Stimulated activated CD4-positive, alpha-beta T cell treated with anti-CD3 and anti-CD28 coated beads, Interleukin-1b, Interleukin-23, amount 100 ng/mL, for 4 hours (primary cell): ENCODE measurements at places on chromosomes 2 and 18.

GRCh38 chr2:84539729-84540128 is 23.4 kb downstream of the DNAH6 start:
- DNase-seq: no peak

DNA sequence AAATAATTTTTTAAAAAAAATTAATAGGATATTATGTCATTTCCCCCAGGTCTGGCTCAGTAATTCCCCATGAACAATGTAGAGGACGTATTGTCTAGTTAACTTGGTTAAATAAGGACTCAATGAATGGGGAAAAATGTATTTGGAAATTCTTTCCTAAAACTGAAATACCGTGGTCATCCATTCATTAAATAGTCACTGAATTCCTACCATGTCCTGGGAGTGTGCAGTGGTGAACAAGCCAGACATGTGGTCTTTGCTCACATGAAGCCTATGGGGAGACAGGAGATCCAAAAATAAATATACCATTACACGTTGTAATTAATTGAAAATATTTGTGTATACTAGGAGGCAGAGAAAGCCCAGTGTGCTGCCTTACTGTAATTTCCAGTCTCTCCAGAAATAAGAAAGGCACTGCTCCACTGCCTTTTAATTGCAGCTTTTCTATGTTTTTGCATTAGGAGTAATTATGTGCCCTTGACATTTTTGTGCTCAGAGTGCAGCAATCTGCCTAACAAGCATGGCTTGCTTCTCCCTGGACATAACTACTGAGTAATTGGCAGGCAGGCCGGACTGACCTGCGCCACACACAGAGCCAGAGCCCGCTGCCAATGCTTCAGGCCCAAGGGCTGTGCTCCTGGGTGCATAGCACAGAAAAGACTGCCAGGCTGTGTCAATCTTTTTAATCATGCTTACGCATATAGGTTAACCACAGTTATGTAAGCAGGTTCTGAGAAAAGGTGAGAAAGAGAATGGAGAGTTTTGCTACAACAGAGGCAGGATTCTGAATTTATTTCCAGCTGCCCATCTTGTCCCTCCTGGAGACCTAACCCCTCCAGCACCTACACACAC is 22.2 kb upstream of the TTC39C start:
- DNase-seq: no peak

DNA sequence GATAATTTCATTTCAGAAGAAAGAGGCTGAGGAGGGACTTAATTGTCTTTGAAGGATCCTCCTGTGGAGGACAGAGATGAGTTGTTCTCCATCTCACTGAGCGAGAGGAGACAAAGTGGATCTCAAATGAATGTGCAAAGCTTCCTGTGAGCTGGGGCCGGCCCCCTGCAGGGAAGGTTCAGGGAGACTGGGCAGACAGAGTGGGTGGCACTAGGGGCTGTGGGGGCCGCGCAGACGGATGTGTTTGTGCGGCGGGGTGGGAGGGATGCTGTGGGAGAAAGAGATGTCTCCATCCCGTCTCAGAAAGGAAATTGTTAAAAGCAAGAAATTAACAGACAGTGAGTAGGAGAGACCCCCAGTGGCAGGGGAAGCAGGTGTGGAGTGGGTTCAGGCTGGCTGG is 29.1 kb downstream of the KLHL29 start:
- DNase-seq: no peak

DNA sequence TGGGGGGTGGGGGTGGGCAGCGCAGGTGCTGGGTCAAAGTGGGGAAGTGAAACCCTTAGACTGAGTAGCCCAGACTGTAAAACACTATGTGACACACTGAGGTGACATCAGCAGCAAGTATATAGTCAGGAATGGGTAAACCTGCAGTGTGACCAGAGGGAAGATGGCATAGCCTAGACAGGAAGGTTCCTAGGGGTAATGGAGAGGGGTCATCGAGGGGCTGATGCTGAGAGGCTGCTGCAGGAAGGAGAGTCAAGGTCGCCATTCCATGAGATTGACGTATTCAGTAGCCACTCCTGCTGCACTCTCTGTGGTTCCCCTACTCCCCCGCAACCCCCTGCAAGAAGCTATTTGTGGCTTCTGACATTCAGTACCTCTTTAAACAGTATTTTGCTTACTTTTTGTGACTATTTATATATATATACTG is 111.7 kb downstream of the CHST9 start:
- no peak for DNase-seq

GRCh38 chr2:64065516-64065915 is 46.3 kb upstream of the VPS54 start:
- no peak for DNase-seq

GRCh38 chr2:112648081-112648480 is 2.3 kb downstream of the SLC20A1 start:
- no peak for DNase-seq

DNA sequence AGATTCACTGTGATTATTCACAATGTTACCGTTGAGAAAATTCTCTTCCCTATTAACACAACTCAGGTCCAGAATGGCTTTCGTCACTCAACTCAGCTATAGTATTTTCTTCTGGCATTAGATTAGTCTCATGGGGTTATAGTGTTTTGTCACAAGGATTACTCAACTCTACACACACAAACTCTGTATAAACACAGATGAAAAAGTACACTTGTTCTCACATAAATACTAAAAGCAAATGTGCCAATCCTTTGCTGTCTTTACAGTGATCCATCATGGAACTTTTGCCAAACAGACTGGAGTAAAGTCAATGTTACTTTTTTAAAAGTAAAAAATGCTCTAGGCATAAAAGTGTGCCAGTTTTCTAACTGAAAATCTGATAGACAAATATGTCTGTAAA is 267.6 kb downstream of the RBM43 start:
- DNase-seq: no peak

DNA sequence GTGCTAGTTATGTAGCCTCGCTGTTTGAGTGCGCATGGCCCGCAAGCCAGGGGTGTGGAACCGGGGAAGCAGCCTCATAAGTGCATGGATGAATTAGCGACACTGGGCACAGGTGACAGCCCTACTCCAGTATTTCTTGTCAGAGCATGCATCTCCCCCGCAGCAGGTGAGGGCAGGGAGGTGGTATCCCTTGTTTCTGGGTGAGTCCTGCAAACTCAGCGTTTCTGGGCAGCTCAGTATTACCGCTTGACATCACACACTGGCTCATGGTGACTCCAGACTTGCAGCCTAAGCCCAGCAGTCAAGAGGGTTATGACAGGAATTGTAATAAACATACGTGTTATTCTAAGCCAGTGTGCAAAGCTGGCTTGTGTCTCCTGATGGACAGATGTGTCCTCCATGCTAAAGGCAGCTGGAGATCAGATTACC is 2.5 kb downstream of the CABLES1 start:
- DNase-seq: no peak

- no peak for DNase-seq
Measured at GRCh38 chr2:19900931-19901441, 797 bp downstream of the TTC32 start.

DNA sequence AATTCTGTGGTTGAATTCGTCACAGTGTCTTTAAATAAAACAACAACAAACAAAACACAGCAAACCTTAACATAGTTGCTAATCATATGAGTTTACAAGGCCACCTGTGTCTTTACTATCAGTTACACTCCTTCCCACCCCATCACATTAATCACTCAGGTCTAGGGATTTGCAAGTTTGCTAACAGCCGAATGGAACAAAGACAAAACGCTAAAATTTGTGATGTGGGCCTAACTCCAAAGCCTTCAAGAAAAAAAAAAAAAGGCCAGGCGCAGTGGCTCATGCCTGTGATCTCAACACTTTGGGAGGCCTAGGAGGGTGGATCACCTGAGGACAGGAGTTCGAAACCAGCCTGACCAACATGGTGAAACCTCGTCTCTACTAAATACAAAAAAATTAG is 566 bp upstream of the POLI start:
- DNase-seq: no peak
